ENCODE measurements at places on chromosomes 16 and 17. TPM values are rescaled to one million over a fixed set of nuclear protein-coding genes. Genes with fewer than 3 reads are reported as not detected.
A peak's percentile ranks its signal among the peaks of the same experiment; 100 is the strongest.

GRCh38 chr17:74380086-74380958 lies 13.0 kb downstream of the GPR142 start:
- H3K4me1 ChIP-seq, result peaks cover 4% of the 10 kb centered on the region
- DNase-seq, result no peak
- peaks cover 9% of the 10 kb centered on the region for H3K27me3 ChIP-seq
- H3K27ac ChIP-seq, result no peak overlapping the region
- no peaks in the 10 kb centered on the region for H3K36me3 ChIP-seq

DNA sequence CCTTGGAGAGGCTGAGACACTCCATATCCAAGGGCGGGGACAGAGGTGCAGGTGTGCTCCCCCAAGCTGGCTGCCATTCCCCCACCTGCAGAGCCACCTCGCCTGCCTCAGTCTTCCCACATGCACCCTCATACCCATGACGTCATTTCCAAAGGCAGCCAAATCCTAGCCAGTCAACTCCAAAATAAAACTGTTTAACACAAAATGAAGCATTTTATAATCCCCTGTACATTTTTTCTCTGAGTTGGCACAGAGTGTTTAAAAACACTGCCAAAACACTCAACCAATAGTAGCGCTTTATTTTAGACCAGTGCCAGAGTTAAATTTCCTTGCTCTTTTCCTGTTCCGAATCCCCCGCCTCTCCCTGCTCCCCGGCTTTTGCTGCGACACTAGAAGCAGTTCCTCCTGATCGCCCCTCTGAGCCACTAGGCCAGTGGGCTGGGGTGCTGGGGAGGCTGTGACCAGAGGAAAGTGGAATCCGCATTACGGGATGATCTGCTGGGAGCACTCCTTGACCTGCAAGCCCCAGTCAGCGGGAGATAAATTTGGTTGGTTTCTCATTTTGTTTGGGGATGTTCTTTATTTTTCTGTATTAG lies 139.5 kb downstream of the ZNF423 start:
- DNase-seq, result no peak
- H3K4me3 ChIP-seq, result no peak overlapping the region
- no peaks in the 10 kb centered on the region for H3K27me3 ChIP-seq
- no peaks in the 10 kb centered on the region for H3K4me1 ChIP-seq
- no peak overlapping the region for H3K27ac ChIP-seq

- peak overlapping the region; percentile 87 for H3K4me3 ChIP-seq
- peaks cover 37% of the 10 kb centered on the region for H3K4me1 ChIP-seq
- H3K36me3 ChIP-seq, result peaks cover 29% of the 10 kb centered on the region
- DNase-seq, result peak; percentile 24
Observed at GRCh38 chr16:30585022-30585399, 486 bp downstream of the ZNF785 start.

GRCh38 chr17:67733449-67733848 lies 15.7 kb downstream of the NOL11 start:
- H3K27me3 ChIP-seq, result no peaks in the 10 kb centered on the region
- DNase-seq, result no peak
- H3K4me3 ChIP-seq, result no peak overlapping the region
- peaks cover 19% of the 10 kb centered on the region for H3K4me1 ChIP-seq
- no peak overlapping the region for H3K27ac ChIP-seq
- H3K36me3 ChIP-seq, result peaks cover 77% of the 10 kb centered on the region

- no peak for DNase-seq
- no peak within 1 kb of the TSS for H3K27ac ChIP-seq
- H3K36me3 ChIP-seq, result no peaks in the 10 kb centered on the region
Observed at GRCh38 chr17:68600931-68601564, at the start of gene FAM20A. FAM20A (minus strand) TSS chr17:68601367; CDS start chr17:68600666, 701 bp downstream.

DNA sequence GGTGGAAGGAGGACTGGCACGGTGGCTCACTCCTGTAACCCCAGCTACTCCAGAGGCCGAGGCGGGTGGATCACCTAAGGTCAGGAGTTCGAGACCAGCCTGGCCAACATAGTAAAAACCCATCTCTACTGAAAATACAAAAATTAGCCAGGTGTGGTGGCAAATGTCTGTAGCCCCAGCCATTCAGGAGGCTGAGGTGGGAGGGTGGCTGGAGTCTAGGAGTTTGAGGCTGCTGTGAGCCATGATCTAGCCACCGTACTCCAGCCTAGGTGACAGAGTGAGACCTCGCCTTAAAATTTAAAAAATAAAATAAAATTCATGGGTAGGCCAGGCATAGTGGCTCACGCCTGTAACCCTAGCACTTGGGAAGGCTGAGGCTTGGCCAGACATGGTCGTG lies 1.2 kb upstream of the RPH3AL start:
- no peak for DNase-seq
- no peaks in the 10 kb centered on the region for H3K4me1 ChIP-seq
- H3K4me3 ChIP-seq, result no peak overlapping the region
- no peaks in the 10 kb centered on the region for H3K27me3 ChIP-seq

DNA sequence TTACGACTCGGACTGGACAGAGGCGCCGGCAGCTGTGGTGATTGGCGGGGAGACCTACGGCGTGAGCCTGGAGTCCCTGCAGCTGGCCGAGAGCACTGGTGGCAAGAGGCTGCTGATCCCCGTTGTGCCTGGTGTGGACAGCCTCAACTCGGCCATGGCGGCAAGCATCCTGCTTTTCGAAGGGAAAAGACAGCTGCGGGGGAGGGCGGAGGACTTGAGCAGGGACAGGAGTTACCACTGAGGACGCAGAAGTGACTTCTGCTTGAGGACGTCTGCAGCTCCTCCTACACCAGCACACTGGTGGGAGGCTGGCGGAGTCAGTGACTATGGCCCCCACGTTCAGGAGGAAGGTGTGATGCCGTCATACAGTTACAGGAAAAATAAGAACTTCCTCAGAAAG lies 9.7 kb downstream of the MRM3 start:
- no peaks in the 10 kb centered on the region for H3K27me3 ChIP-seq
- H3K27ac ChIP-seq, result no peak overlapping the region
- H3K4me3 ChIP-seq, result no peak overlapping the region
- H3K4me1 ChIP-seq, result peaks cover 7% of the 10 kb centered on the region

GRCh38 chr16:56481468-56482122 lies 30.2 kb downstream of the OGFOD1 start:
- H3K27ac ChIP-seq, result no peak overlapping the region
- H3K4me3 ChIP-seq, result no peak overlapping the region
- H3K4me1 ChIP-seq, result peaks cover 7% of the 10 kb centered on the region
- H3K27me3 ChIP-seq, result no peaks in the 10 kb centered on the region
- no peak for DNase-seq
- H3K36me3 ChIP-seq, result peaks cover 26% of the 10 kb centered on the region

DNA sequence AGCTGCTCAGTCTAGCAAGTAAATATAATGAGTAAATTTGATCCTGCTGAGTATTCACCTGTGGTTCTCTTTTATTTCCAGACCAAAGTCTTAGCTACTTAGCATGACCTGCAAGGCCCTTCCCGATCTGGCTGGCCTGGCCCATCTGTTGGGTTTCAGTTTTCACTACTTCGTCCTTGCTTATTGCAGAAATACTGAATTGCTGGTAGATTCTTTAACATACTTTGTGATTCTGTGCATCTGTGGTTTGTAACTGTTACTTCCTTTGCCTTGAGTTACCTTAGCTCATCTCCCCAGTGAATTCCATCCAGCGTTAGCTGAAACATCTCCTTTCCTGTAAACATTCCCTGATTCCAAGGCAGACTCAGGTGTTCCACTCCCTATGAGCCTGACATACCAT lies 131.1 kb downstream of the PHKB start:
- no peaks in the 10 kb centered on the region for H3K27me3 ChIP-seq
- no peaks in the 10 kb centered on the region for H3K4me1 ChIP-seq
- no peak overlapping the region for H3K4me3 ChIP-seq
- H3K27ac ChIP-seq, result no peak overlapping the region
- H3K36me3 ChIP-seq, result peaks cover 25% of the 10 kb centered on the region
- no peak for DNase-seq

DNA sequence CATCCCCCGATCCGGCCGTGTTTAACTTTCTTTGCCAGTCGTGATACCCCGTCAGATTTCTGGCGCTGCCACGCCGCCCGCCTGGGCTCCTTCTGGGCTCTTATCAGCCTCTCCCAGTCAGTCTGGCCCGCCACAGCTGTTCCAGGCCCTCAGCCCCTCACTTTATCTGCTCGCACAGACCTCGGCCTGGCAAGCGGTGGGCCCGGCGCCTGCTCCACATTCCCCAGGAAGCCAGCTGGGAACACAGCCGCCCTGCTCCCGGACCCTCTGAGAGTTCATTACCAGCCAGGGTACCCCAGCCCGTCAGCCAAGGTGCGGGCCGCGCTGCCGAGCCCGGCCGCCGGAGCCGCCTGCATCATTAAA lies 157.5 kb downstream of the ZNF423 start:
- DNase-seq, result no peak
- no peaks in the 10 kb centered on the region for H3K4me1 ChIP-seq
- peaks cover 20% of the 10 kb centered on the region for H3K27me3 ChIP-seq
- no peak overlapping the region for H3K4me3 ChIP-seq
- H3K36me3 ChIP-seq, result no peaks in the 10 kb centered on the region
- H3K27ac ChIP-seq, result no peak overlapping the region

Gene MYH1
- total RNA-seq, result not detected

GRCh38 chr17:56175299-56175955 lies 22.2 kb downstream of the ANKFN1 start:
- H3K4me3 ChIP-seq, result no peak overlapping the region
- H3K27me3 ChIP-seq, result peaks cover 2% of the 10 kb centered on the region
- DNase-seq, result no peak
- H3K4me1 ChIP-seq, result no peaks in the 10 kb centered on the region

DNA sequence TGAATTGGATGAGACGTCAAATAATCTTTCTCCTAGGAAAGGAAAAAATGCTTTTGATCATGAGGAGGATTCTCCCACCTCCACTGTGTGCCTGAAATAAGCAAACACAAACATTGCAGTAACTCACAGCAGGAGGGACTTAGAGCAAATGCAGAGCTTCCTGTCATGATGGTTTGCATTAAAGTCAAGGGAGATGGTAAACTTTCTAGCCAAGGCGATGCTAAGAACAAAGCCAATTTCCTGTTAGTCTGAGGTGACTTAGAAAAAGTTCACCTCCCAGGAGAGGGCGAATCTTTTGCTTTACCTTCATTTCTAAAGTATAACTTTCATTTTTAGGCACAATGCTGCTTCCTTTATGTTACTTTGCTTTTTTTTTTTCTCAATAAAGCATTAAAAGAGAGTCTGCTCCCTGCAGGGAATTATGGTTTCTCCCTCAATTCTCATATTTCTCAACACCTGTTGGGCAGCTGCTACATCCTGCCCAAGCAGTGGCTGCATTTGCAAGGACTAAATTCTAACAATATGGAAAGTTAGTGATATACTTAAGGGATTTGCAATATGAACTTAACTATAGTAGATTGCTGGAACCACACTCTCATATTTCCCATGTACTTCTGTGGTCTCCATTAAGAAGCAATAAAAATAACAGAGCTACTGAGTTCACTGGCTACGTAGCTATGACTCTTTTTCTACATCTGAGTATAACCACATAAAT lies 175.6 kb downstream of the PCTP start:
- H3K4me3 ChIP-seq, result no peak overlapping the region
- peak overlapping the region; percentile 34 for H3K27ac ChIP-seq
- H3K4me1 ChIP-seq, result peaks cover 14% of the 10 kb centered on the region
- peaks cover 3% of the 10 kb centered on the region for H3K36me3 ChIP-seq
- peaks cover 2% of the 10 kb centered on the region for H3K27me3 ChIP-seq

Gene ASPA
- total RNA-seq, result not detected

DNA sequence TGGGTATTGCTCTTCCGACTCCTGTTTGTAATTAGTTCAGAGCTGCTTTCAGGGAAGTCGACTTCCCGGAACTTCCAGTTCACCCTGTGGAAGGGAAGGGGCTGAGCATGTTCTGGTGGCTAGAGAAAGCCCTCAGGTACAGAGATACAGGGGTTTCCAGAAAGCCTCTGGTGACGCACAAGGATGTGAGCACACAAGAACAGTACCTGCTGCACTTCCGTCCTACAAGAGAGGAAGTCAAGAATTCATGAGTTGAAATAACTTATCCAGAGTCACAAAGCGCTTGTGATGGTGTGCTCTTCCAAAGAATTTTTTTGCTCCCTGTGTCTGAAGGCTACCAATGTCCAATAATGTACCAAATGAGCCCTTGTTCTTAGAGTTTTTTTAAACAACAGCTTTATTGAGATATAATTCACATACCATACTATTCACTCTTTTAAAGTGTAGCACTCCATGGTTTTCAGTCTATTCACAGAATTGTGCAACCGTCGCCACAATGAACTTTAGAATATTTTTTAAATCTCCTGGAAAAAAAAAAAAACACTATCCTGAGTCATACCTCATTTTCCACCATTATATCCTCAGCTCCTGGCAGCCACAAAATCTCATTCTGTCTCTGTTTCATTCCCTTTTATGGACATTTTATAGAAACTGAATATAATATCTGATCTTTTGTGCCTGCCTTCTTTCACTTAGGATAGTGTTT lies 327.6 kb downstream of the CDH13 start:
- no peak for DNase-seq
- H3K4me3 ChIP-seq, result no peak overlapping the region
- no peaks in the 10 kb centered on the region for H3K36me3 ChIP-seq
- H3K27me3 ChIP-seq, result no peaks in the 10 kb centered on the region
- no peak overlapping the region for H3K27ac ChIP-seq

Gene CAVIN1
- 1.6 TPM for total RNA-seq

Gene PLLP
- 0.40 TPM for total RNA-seq

Gene SPATA22
- total RNA-seq, result 0.89 TPM

- peak; percentile 62 for DNase-seq
- H3K27me3 ChIP-seq, result peaks cover 10% of the 10 kb centered on the region
- no peaks in the 10 kb centered on the region for H3K4me1 ChIP-seq
- H3K36me3 ChIP-seq, result no peaks in the 10 kb centered on the region
- H3K4me3 ChIP-seq, result no peak overlapping the region
Observed at GRCh38 chr16:17921357-17921978, 415.1 kb downstream of the NPIPA8 start.

GRCh38 chr17:39951924-39952679 lies 10.7 kb upstream of the GSDMA start:
- H3K36me3 ChIP-seq, result no peaks in the 10 kb centered on the region
- peak overlapping the region; percentile 27 for H3K27ac ChIP-seq
- H3K4me1 ChIP-seq, result peaks cover 37% of the 10 kb centered on the region
- peak overlapping the region; percentile 59 for H3K4me3 ChIP-seq
- DNase-seq, result no peak

GRCh38 chr17:37643118-37643766 lies at the start of gene DDX52:
DDX52 (minus strand) TSS chr17:37643446; CDS start chr17:37643420, 26 bp downstream.
- peak within 1 kb of the TSS; percentile 97 for H3K4me3 ChIP-seq
- peaks cover 28% of the 10 kb centered on the region for H3K36me3 ChIP-seq
- peak; percentile 90 for DNase-seq
- peaks cover 34% of the 10 kb centered on the region for H3K4me1 ChIP-seq

Measured in activated CD4-positive, alpha-beta T cell treated with anti-CD3 and anti-CD28 coated beads, Interleukin-2, amount 10 ng/mL, durations not matched to agents 7 days and 5 days (primary cell).